Activated T-cell treated with anti-CD3 and anti-CD28 coated beads, Interleukin-2, amount 50 U/mL, for 48 hours (primary cell): ENCODE measurements at places on chromosomes 7 and 10.

- no peak for DNase-seq
Measured at GRCh38 chr7:52571026-52571425, 464.4 kb upstream of the POM121L12 start.

DNA sequence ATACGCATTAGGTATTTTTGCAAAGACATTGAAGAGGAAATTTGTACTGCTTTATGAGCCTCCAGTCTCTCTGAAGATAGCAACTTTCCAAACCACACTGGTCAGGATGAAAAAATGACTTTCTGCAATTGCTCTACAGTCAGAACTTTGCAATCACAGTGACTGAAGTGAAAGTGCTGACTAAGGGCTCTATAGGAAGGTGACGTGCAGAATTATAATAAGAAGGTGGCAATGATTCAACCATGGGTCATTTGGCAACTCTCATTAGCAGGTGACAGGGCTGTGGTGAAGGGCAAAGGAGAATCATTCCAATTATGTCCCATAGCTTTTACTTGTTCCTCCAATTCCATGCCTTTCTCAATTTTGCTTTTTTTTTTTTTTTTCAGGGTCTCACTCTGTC is 311.0 kb downstream of the ANKRD30A start:
- no peak for DNase-seq

GRCh38 chr7:78967046-78967445 is 486.4 kb downstream of the MAGI2 start:
- DNase-seq, result no peak

DNA sequence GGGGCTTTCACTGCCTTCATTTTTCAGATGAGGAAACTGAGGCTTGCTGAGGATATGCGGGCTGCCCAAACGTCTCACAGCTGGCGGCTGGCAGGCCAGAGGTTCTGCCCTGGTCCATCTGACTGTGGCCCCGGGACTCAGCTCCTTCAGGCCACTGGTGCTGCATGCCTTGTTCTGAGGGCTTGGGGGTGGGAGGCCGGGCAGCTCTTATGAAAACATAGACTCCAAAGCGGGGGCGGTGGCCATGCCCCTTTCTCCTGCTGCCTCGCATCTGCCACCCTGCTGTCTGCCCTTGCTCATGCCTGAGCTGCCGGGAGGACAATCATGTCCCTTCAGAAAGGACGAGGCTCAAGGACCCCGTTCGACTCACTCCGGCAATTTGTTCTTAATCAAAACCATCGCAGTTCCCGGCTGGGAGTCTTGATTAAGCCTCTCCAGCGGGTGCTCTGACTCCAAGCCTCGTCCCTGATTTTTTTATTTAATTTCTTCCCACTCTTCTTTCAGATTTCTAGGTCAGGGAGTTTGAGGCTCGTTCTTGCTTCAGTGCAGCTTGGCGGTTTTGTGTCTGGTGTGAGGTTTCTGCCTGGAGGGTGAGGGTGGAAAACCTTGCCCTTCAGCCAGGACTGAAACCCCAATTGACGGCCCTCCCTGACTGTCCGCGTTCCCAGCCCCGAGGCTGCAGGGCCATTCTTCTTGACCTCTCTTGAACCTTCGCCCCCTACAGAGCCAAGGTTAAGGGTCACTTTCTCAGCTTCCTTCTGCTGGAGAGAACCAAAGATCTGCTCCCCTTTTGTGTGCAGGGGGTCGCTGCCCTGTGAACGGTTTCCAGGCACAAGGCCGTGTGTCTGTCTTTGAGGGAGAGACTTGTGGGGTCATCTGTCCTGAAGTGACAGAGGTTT is 120.8 kb downstream of the DNAJB6 start:
- DNase-seq, result no peak

- DNase-seq, result peak; percentile 59
Measured at GRCh38 chr7:149414745-149415390, 46.0 kb downstream of the ZNF777 start.

DNA sequence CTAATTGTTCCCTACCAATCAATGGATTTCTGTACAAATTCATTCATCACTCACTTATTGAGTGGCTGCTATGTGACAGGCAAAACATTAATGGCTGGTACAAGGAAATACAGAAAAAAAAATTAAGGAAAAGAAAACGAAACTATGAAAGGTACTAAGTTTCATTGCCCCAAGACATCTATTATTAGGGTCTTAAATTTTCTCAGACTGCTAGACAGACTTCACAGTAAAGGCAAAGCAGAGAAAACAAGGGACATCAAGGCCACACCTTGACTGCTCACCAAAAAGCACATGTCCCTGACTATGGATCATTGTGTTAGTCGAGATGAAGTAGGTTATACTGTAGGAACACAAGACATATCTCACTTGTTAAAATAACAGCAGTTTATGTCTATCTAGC is 36.5 kb downstream of the DGKI start:
- no peak for DNase-seq

GRCh38 chr10:108465871-108466641 is 1301.5 kb upstream of the SORCS1 start:
- DNase-seq, result no peak

DNA sequence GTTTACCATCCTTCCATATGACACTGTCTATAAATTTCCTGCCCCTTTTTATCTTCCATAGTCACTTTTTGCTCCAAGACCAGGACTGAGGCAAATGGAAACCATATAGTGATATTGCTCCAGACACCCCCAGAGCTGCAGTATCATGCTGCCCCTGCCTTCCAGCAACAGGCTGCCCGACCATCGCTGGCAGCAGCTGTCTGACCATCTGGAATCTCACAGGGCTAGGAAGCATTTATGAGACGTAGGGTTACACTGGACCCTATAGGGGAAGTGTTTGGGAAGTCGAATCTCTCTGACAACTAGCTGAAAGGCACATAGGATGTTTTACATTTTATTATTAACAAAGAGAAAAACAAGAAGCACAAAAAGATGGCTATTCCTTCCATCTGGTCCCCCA is 19.4 kb downstream of the ENO4 start:
- no peak for DNase-seq

- DNase-seq, result no peak
Measured at GRCh38 chr7:140541513-140542227, 62.4 kb upstream of the MKRN1 start.

DNA sequence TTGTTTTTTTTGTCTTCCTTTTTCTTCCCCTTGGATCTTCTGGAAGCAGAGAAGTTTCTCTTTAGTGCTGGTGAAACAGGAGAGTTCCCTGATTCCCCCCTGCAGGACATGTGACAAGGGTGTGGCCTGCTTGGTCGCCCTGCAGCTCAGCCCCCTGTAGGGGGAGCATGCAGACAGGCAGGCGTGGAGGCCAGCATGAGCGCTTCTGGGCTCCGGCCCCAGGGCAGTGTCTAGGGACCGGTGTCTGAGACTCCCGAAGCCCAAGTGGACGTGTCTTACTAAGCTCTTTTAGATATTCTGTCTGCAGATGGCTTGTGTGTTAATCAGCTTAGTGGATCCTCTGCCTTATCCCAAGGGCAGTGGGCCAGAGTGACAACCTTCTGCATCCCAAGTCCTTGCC is 26.1 kb downstream of the PRSS58 start:
- DNase-seq, result no peak

- peak; percentile 39 for DNase-seq
Measured at GRCh38 chr10:96747734-96748550, 27.6 kb upstream of the PIK3AP1 start.

GRCh38 chr10:16995867-16996529 is 133.6 kb downstream of the CUBN start:
- DNase-seq, result no peak

GRCh38 chr7:41912426-41912825 is 209.5 kb upstream of the INHBA start:
- DNase-seq, result no peak

GRCh38 chr10:43041422-43042342 is 35.2 kb upstream of the RET start:
- no peak for DNase-seq

- no peak for DNase-seq
Measured at GRCh38 chr10:114553436-114553835, 104.6 kb downstream of the ABLIM1 start.

- DNase-seq, result no peak
Measured at GRCh38 chr10:49595713-49596492, 14.2 kb upstream of the SLC18A3 start.

- no peak for DNase-seq
Measured at GRCh38 chr7:37186753-37187152, 261.9 kb downstream of the ELMO1 start.

GRCh38 chr7:105721571-105722104 is 140.3 kb upstream of the EFCAB10 start:
- DNase-seq, result no peak

DNA sequence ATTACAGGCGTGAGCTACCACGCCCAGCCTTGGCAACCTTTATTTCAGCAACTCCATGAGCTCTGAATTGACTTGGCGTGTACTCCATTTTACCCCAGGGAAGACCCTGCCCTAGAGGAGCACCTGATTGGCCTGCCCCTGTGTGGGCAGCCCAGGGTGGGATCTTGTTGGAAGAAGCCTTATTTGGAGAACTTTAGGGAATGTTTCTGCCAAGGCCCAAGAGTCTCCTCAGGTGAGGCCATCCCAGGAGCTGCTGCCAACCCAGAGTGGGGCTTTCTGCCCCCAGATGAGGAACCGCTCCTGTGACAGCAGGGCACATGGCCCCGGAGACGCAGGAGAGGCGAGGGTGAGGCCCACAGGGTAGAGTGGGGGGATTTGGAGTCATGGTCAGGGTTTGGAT is 42.0 kb downstream of the VWA2 start:
- DNase-seq, result no peak

- no peak for DNase-seq
Measured at GRCh38 chr10:123682477-123682876, 16.3 kb downstream of the GPR26 start.

- DNase-seq, result no peak
Measured at GRCh38 chr10:128130051-128130450, 3.8 kb upstream of the MKI67 start.

DNA sequence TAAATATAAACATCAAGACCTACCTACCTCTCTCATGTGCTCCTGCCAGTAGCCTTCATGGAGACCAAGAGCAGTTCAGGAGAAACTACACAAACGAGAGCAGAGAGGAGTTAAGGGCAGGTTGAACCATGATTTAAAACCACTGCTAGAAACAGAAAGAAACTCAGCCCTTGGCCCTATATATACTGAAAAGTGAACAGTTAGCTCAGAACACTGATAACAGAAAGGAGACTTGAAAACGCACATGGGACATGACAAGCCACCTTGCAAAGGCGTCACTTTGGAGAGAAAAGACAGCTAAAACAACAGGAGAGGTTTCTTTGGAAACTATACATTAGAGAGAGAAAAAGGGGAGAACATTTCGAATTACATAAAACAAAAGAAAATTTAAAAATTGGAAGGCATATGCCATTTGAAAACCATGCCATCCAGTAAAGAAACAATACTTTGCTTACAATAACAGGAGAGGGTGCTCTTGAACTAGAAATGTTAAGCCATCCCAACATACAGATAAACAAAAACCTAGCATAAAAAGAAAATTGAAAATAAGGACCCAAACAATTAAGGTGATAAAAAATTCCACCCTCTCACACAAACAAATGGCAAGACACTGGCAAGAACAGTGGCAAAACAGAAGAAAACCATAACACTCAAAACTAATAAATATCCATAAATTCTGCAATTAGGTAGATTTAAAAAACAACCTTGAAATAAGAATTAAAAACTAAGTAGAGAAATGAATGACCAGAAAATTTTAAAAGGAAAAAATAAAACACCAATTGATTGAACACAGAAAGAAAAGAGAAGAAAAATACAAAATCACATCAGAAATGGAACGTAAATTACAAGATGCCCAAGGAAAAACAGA is 232.7 kb downstream of the IMMP2L start:
- no peak for DNase-seq

DNA sequence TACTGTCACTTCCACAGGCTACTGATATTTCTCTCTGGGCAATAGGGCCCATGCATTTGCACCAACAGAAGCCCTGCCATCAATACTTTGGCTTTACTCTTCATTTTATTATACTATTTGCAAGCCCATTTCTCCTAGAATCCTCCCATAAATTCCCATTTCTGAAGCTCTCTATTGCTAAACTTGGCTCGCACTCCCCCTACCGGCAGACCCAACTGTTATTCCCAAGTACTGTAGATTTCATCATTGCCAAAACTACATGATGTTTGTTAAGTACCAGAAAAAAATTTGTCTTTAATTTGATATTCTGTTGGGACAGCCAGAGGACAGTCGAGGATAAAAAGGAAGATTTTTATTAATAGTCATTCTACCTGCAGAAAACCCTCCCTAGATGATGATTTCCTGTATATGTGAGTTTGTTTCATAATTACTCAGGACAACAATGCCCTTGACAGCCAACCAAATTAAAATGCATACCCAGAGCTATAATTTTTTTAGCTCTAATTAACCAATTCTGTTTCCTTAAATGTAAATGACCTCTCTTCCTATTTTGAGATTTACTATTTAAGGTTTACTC is 298.6 kb downstream of the REEP3 start:
- DNase-seq, result peak; percentile 30

GRCh38 chr7:43179393-43179792 is 66.9 kb downstream of the HECW1 start:
- DNase-seq, result no peak

- DNase-seq, result no peak
Measured at GRCh38 chr7:149849174-149849573, 11.0 kb downstream of the ZNF862 start.

GRCh38 chr10:74297389-74298080 is 146.5 kb downstream of the ADK start:
- no peak for DNase-seq

GRCh38 chr7:73811760-73812168 is 19.0 kb upstream of the CLDN4 start:
- DNase-seq, result peak; percentile 79

- DNase-seq, result no peak
Measured at GRCh38 chr10:49750546-49750945, 11.6 kb downstream of the OGDHL start.

GRCh38 chr10:52746169-52746568 is 26.4 kb downstream of the MBL2 start:
- no peak for DNase-seq

DNA sequence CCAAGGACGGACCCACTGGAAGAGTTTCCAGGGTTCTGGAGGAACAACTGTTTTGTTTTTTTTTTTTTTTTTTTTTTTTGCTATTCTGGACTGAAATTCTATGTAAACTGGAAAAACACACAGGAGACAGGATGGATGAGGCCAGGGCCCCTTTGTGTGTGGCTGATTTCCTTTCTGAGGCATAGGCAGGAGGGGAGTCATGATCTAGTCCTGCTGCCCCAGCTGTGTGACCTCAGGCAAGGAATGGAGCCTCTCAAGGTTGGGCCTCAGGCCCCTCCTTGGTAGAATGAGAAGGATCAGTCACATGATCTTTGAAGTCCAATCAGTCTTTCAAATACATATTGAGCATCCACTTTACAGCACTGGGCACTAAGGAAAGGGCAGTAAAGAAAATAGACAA is 87.6 kb downstream of the SH3PXD2A start:
- no peak for DNase-seq
